T-helper 9 cell (primary cell): ENCODE measurements at places on chromosomes 12 and 14.

DNA sequence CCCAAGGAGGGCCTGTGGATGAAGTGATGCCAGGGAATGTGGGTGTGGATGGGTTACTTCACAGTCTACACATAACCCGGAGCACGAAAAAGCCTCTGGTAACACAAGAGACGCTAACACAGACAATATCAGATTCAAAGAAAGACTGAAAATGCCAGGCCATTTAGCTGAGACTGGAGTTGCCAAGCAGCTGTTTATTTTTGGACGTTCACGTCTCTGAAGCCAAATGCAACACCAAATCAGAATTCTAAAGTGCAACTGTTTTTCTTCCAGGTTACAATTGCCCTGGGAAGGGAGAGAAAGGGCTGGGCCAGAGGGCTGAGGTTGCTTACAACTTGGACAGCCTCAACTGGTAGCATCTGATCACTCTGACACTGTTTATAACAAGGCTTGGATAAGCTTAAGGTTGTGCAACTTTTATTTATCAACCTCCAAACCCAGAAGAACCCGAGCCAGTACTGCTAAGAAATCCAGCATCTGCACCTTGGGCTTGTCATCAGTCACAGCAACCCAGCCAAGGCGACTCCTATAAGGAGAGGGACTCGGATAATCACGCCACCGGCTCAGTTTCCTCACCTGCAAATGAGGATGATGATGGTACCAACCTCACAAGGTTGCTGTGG lies 24.8 kb downstream of the NUAK1 start:
- no peak for DNase-seq

- no peak for DNase-seq
These were observed 46.9 kb downstream of the DLK1 start for GRCh38 chr14:100773331-100774163.

DNA sequence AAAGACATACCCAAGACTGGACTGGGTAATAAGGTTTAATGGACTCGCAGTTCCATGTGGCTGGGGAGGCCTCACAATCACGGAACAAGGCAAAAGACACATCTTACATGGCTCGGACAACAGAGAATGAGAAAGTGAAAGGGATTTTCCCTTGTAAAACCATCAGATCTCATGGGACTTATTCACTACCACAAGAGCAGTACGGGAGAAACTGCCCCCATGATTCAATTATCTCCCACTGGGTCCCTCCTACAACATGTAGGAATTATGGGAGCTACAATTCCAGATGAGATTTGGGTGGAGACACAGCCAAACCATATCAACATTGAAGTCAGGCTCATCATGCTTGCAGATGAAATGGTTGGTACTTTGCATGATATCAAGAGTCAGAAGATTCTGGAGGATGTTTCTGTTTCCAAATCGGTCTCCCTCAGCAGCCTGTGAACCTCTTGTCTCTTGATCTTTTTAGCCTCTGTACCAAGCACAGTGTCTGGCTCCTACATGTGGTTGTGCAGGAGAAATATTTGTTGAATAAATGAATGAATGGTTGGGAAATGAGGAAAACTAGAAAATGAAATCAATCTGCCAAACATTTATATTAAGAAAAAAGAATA lies 98.6 kb downstream of the VRK1 start:
- DNase-seq, result no peak

GRCh38 chr14:105021656-105022275 lies 883 bp upstream of the CDCA4 start:
- DNase-seq, result peak; percentile 23

GRCh38 chr12:56061982-56062381 lies 18.0 kb upstream of the ERBB3 start:
- DNase-seq, result no peak

GRCh38 chr14:69090187-69090789 lies 62.6 kb downstream of the DCAF5 start:
- DNase-seq, result no peak

DNA sequence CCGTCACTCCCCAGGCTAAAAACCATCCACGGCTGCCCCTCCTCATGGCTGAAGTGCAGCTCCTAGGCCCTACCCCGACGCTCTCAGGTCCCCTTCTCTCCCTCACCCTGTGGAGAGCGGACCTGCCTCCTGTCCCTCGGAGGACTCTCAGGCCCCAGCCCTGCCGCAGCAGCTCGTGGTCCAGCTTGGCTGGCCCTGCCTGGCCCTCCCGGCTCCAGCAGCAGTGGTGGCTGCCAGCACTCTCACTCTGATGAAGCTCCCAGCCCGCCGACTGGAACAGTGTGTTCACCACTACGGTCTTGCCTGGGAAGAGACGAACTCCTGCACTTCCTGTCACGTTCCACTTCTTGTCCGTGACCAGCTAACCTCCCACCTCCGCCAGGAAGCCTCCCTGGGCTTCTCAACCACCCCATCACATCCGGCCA lies 11.1 kb downstream of the BAG5 start:
- no peak for DNase-seq

DNA sequence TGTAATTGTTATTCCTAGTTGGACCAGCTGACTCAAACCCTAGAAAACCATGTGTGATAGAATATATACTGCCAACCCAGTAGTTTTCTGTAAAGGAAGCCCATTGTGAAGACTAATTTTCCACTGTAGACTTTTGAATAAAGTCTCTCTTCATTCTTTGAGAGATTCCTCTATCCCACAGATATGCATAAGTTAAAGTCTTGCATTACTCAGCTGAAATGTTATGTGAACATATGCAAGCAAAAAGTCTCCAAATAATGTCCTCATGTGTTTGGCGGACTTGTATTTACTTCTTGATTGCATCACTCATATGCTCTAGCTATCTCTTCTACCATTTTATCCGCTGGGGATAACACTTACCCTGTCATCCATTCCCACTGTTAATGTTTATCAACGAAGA lies 35.1 kb upstream of the OTOGL start:
- DNase-seq, result no peak
